ENCODE measurements at places on chromosomes 7 and 10.

GRCh38 chr10:62063795-62064472 is 162.4 kb downstream of the ARID5B start:
- DNase-seq, result no peak

DNA sequence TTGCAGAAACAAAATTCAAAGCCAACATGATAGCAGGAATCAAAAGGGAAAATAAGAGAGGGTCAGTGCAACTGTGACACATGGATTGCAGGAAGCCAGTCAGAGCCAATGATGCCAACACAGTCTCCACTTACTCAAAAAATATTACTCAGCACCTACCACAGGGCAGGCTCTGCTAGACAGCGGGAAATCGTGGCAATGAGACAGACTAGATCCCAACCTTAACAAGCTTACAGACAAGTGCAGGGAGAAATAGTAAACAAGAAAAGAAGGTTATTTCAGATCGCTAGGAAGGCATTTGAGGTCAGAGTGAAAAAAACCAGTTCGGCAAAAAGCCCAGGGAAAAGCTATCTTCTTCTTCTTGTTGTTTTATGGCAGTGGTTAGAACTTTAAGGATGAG is 45.2 kb upstream of the NPFFR1 start:
- no peak for DNase-seq

DNA sequence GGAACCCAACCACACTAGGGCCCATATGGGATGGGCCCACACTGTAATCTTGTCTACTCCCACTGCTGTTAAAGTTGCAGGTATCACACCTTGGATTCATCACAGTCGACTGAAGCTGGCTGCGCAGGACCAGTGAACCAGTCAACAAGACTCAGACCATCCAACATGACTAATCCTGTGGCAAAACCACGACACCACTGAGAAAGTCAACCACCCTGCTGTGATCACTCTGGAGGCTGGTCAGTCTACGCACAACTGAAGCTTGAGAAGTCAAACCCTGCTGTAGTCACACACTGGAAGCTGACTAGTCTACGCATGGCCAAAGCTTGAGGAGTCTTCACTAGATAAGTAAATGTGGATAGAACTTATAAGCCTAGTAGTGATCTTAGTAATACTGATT is 9.6 kb upstream of the CYREN start:
- DNase-seq, result no peak

GRCh38 chr10:63562857-63563256 is 41.7 kb downstream of the REEP3 start:
- DNase-seq, result no peak

- DNase-seq, result no peak
Observed at GRCh38 chr10:29039091-29039490, 249.8 kb upstream of the LYZL1 start.

Data from fibroblast of skin of left quadriceps (primary cell).